ENCODE measurements at places on chromosomes 5 and 9.

DNA sequence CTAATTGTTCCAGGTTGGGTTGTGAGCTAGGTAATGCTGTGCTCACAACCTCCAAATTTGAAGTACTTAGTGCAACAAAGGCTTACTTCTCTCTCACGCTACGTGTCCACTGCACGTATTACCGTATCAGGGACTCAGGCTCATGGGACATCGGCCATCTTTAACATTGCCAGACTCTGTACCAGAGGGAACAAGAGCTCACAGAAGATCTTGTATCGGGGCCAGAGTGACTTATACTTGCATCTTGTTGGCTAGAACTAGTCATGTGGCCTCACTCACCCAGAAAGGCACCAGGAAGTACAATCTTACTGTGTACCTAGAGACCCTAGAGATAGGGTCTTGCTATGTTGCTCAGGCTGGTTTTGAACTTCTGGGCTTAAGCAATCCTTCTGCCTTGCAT lies 81.1 kb upstream of the KLF9 start:
- DNase-seq, result no peak

GRCh38 chr9:4296217-4296616 lies 3.7 kb downstream of the GLIS3 start:
- DNase-seq, result no peak

- DNase-seq, result no peak
Measured at GRCh38 chr5:124652514-124652819, 94.0 kb downstream of the ZNF608 start.

DNA sequence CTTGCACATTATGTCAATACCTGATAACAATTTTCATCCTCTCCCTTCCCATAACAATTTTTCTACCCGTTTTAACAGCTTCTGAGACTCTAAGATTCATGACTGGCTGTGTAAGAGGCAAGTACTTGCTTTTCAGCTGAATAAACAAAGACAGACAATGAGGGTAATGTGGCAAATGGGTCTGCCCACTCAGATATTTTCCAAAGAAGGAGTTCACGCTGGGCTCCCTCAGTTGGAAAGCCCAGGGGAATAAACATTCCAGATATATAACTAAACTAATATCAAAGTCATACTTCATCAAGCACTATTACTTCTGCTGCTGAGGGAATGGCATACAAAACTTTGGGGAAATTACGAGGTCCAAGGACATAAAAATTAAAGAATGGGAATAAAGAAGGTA lies 24.4 kb downstream of the MEGF9 start:
- DNase-seq, result no peak

- no peak for DNase-seq
Measured at GRCh38 chr9:96425500-96426169, 7.5 kb upstream of the ZNF367 start.

DNA sequence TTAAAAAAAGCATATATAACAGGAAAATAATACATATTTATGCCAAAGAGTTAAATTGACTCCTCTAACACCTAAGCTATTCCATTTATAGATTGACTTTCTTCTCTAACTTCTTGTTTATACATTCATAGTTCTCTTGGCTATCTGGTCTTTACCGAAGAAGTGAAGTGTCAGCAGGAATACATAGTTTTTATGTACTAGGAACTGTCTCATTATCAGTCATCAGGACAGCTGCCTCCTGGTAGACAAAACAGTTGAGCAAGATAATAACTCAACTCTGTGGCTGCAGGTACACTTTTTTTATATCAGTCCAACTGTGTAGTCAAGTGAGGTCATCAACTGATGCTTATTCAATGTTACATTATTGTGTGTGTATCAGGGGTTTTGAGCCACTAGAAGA lies 1436.0 kb upstream of the NUDT12 start:
- no peak for DNase-seq

DNA sequence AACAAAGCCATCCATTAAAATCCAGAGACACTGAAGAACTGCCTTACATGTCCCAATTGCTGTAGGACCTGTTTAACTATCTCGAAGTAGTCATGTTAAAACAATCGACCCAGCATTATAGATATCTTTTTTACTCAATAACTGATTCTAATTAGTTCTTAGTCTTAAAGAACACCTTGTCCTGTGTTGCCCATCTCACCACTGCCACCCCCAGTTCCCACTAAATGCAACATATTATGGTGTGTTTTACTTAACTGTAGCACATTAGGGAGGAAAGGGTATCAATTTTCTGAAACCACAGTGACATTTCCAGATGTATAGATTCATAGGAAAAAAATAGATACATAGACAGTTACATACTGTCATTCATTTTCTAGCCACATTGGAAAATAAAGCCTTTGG lies 221.2 kb downstream of the MEF2C start:
- DNase-seq, result no peak

DNA sequence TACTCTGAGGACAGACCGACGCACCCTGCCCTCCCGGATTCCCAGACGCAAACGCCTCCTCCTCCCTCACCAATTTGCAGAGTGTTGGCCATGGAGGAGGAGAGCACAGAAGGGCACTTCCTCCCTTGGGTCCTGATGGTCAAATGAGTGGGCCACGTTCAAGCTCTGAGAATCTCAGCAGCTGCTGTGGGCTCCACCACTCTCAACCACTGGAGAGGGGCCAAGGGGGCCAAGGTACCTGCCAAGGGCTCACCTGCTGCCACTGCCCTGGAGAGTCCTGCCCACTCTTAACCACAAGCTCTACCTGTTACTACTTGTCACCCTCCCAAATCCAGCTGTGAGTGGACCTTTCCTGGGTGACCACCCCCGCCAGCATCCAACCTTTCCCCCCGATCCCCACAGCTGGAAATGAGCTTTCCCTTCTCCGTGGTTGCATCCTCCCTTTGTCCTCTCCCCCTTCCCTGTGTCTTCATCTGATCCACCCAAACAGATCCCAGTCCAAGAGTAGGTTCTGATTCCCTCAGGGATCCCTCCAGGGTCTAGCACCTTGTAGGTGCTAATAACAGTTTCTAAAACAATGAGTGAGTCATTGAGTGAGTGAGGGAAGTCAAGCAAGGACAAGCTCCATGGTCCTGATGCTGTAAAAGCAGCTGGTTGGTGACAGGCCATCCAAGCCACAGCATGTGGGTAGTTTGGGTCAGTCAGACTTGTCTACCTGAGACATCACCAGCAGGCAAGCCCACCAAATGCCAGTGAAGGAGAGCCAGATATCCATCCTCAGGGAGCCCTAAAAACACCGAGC lies 69.7 kb downstream of the FAM114A2 start:
- DNase-seq, result no peak

DNA sequence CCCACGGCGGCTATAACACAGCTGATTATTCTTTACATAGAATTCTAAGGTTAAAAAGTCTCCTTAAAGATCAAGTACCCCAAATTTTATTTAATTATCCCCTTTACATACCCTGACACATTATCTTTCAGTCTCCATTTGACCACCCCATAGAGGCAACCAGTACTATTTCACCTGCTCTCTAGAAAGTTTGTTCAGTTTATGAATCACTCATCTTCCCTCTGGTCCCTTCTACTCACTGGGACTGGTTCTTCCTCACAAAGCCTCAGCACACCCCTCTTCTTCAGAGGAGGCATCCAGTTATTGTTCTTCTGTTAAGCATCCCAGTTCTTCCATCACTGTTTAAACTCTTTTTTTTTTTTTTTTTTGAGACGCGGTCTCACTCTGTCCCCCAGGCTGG lies 42.8 kb downstream of the PPP1R2B start:
- no peak for DNase-seq

DNA sequence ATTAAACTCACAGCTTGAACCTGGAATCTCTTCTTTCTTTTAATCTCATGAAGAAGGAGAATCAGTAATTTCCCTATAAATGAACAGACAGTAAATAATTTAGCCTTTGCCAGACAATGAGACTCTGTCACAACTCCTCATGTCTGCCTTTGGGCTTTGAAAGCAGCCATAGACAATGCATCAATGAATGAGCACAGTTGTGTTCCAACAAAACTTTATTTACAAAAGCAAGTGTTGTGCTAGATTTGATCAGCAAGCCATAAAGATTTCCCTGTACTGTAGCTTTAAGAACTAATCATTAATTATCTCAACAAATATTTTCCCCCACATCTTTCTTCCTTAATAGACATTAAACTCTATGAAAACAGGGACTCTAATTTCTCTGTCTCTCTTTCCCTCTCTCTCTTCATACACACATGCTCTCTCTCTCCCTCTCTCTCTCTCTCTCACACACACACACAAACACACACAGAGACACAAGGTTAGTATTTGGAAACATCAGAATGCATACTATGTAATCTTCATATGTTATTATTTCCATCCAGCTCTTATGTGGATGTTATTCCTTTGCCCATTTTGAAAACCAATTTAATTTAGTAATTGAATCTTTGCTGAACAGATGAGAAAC lies 1209.8 kb upstream of the CDH6 start:
- no peak for DNase-seq

DNA sequence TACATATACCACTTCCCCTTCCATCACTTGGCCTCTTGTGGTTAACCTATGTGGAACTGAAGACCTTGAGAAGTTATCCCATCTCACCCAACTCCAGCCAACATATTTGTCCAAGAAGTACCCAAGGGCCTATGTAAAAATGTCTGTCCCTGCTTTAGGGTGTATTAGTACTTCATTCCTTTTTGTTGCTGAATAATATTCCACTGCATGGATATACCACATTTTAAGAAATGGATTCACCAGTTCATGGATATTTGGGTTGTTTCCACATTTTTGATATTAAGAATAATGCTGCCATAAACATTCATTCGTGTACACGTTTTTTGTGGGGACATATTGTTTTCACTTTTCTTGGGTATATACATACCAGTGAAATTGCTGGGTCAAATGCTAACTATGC lies 28.6 kb downstream of the IDNK start:
- no peak for DNase-seq
